Liver (tissue), 10 donors: ENCODE measurements at places on chromosomes 16 and 17.
A peak's percentile ranks its signal among the peaks of the same experiment; 100 is the strongest.

DNA sequence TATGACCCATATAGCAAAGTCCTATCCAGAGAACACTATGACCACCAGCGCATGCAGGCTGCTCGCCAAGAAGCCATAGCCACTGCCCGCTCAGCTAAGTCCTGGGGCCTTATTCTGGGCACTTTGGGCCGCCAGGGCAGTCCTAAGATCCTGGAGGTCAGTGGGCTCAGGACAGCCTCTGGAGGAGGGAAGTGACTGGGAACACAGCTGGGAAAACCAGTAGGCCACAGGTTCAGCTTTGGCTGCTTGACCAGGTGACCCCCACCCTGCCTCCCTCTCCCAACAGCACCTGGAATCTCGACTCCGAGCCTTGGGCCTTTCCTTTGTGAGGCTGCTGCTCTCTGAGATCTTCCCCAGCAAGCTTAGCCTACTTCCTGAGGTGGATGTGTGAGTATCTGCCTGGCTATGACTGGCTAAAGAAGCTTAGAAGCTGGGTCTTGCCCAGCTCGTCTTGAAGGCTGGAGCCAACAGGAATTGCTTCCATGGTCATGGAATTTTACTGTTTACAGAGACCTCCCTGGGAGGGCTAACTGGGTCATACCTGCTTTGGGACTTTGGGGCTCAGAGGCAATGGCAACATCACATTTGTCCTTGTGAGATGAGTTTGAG lies 1.5 kb upstream of the OVCA2 start:
- no peak for DNase-seq

GRCh38 chr16:13453325-13453724 lies 466.6 kb upstream of the ERCC4 start:
- DNase-seq, result no peak

GRCh38 chr17:61627125-61627524 lies 36.1 kb upstream of the NACA2 start:
- DNase-seq, result no peak

DNA sequence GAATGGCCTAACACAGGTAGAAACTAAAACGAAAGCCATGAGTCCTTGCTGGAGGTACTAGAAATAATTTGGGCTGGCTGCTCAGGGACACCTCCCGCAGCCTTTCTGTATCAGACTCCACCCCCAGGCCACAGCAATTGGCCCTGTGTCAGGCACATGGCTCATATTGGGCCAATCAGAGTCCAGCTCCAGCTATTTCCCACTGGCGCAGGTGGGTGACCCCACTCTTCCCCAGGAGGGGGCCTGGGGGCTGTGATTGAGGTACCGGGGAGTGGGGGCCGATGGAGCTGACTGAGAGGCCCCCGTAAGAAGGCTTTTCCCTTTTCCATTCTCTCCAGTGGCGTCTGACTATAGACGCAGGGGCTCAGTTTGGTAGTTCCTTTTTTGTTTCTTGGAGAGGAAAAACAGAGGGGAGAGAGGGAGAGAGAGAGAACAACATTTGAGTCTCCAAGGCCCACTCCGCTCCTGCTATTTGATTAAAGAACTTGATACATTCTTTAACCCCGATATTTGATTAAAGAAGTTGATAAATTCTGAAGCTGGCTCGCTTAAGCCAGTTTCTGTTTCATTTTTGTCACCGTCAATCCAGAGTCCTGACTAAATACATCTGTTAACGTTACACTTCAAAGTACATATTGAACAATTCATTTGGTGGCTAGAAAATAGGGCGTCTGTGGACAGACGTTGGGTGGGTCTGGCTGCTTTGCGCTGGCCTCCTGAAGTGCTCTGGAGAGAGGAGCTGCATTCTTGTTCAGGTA lies 26.3 kb downstream of the FOXL1 start:
- DNase-seq, result no peak

- DNase-seq, result no peak
Observed at GRCh38 chr16:10098991-10099390, 83.2 kb downstream of the GRIN2A start.

DNA sequence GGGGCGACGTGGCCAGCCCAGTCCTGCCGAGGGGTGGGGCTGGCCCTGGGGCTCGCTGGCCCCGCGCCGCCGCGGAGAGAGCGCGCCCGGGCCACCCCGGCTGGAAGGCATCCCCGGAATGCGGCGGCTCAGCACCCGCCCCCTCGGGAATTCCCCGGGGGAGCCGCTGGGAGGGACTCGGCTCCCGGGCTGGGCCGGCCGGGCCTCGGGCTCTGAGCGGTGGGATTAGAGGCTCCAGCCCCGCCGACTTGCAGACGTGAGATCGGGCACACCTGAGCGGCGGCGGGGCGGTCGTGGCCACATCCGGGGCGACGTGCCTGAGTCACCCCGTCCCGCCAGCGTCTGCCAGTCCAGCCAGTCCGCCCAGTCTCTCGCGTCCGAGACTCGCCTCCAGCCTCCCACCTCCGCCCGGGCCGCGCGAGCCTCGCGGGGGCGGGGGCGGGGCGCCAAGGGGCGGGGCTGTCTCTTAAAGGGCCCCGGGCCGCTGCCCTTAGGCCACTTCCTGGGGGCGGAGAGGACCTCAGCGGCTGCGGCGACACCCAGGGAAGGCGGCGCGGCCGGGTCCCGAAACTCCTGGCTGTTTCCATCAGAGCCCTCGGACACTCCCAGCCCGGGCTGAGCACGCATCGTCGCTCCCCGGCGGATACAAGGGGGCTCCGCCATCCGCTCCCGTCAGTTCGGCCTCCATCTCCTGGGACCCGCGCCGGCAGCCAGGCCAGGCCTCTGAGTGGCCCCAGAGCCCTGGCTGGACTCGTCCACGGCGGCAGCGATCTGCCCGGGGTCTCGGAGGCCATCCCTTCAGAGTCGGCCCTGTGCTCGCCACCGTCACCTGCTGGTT lies at the start of gene KCTD11:
Gene KCTD11, plus strand, starts transcription at position 498 of the 838 bp plus-strand sequence.
- DNase-seq, result peak; percentile 91

- DNase-seq, result no peak
Observed at GRCh38 chr17:61856035-61856434, 7.3 kb downstream of the BRIP1 start.

- DNase-seq, result no peak
Observed at GRCh38 chr16:30741461-30741914, 6.7 kb upstream of the PHKG2 start.

GRCh38 chr17:49645654-49646053 lies 32.2 kb downstream of the SPOP start:
- no peak for DNase-seq

GRCh38 chr17:59073972-59074371 lies 32.7 kb downstream of the TRIM37 start:
- DNase-seq, result no peak

- no peak for DNase-seq
Observed at GRCh38 chr17:29090750-29091605, 48.0 kb downstream of the PIPOX start.

DNA sequence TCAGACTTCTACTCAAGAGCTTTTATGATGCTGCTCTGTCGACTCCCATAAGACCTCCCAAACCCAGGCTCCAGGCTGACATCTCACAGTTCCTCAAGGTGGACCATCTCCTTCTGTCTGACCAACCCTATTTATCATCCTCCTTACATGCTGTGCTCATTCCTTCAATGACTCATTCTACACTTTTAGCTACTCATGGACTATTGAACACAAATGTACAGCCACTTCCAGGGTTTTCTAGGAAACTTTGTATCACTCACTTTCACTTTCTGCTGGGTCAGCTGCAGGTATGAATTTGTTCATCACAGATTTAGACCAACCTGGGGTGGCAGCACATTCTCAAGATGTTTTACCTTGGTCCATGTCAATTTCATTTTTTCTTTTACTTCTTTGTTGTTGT lies 162.4 kb upstream of the FAM20A start:
- DNase-seq, result no peak

DNA sequence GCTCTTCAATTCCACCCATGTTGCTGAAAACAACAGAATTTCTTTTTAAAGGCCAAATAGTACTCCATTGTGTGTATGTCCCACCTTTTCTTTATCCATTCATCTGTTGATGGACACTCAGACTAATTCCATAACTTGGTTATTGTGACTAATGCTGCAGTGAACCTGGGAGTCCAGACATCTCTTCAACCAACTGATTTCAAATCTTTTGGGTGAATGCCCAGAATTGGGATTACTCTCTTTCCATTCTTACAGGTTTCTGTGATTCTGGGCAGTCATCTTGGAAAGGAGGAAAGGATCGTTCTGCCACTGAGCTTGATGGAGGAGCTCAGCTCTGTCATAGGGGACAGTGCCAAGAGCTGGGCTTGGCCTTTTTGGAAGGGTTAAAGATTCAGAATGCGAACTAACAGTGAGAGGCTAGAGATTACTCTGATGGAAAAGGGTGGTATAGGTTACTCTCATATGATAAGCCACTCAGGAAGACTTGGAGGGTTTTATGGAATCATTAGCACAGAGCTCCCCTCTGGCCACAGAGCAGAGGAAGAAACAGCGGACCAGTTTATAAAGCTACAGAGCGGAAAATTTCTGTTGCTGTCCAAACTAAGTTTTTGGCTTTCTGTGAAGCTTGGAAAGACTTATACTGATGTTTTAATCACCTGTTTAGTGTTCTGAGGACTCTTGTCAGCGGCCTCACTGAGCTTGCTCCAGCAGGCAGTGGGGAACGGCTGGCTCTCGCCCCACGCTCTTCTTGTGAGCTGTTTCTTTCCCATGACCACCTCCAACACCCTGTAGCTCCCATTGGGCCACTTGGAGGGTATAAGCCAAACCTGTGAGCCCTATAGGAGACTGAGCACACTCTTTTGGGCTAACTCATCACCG lies 48.3 kb downstream of the HIC1 start:
- DNase-seq, result no peak

DNA sequence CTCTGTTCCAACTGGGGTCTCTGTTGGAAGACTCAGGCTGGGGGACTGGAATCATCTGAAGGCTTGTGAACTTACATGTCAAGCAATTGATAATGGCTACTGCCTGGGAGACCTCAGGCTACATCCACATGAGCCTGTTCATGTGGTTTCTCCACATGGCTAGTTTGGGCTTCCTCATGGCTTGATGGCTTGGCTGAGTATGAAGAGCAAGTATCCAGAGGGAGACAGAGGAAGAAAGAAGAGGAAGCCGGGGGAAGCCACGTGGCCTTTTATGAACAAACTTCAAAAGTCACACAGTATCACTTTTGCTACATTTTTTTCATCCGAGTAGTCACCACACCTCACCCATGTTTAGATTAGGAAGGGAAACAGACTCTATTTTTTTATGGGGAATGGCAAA lies 158.9 kb downstream of the TRIM37 start:
- no peak for DNase-seq

GRCh38 chr16:66409156-66409555 lies 17.9 kb upstream of the BEAN1 start:
- no peak for DNase-seq

- peak; percentile 43 for DNase-seq
Observed at GRCh38 chr17:751269-752001, 629 bp downstream of the GEMIN4 start.

DNA sequence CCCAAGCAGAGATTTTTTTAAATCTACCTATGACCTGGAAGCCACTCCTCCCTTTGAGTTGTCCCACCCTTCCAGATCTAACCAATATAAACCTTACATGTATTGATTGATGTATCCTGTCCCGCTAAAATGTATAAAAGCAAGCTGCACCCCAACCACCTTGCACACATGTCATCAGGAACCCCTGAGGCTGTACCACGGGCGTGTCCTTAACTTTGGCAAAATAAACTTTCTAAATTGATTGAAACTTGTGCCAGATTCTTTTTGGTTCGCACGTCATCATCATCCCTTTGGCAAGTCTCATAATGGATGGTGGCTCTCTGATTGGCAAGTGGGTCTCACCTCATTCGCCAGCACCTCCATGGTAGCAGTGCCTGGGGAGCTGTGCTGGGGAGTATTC lies 60.2 kb downstream of the CNGB1 start:
- no peak for DNase-seq

DNA sequence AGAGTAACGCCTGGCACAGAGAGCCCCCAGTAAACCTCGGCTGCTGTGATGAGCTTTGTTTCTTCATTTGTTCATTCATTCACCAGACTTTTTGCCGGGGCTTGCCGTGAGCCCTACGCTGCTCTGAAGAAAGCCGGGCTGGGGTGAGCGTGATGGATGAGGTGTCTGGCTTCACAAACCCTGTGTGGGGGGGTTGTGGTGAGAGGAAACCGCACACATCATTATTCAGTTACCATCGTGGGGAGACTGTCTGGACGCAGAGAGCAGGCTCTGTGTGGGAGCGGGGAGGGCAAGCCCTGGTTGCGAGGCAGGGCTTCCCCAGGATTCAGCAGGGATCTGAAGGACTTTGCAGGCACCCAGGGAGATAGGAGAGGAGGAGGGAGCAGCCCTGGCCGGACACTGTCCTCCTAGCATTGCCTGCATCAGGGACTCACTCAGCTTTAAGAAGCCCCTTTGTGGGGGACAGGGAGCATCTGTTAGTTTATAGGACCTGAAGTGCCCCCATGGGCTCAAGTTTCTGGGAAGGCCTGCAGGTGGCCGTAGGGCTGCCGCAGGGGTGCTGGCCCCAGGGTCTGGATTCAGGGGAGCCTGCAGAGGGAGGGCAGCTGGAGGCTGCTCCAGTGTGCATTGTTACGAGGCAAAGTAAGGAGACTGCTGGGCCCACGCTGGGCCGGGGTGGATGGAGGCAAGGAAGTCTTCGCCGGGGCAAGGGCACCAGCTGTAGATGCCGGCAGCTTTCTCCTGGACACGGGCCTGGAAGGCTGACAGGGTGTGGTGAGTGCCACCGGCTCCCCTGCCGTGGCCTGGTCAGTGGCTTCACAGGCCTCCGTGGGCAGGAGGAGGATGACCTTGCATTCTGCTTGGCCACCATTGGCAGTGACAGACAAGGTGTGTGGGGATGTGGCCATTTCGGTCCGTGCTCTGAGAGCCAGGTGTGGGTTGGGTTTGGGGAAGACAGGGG lies 334.5 kb downstream of the SEC14L1 start:
- DNase-seq, result no peak
